Renal cortex interstitium (tissue), 15 donors: ENCODE measurements at places on chromosomes 11 and 22.

DNA sequence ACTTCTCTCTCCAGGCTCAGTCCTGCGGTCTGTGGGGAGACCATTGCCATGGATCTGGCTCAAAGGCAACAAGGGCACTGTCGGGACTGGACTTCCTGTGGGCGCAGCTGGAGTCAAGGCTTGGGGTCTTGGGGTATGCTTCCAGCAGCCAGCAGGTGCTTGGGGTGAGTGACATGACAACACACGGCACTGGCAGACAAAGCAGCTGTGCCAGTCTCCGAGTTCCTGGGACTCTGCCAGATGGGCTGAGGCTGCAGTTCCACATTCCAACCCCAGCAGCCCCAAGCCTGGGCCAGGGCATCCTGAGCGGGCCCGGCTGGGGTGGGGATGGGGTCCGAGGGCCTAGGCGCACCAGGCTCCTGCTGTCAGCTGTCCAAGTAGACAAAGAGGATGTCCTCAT, 12.3 kb downstream of the GUCD1 start:
- no peak for DNase-seq

DNA sequence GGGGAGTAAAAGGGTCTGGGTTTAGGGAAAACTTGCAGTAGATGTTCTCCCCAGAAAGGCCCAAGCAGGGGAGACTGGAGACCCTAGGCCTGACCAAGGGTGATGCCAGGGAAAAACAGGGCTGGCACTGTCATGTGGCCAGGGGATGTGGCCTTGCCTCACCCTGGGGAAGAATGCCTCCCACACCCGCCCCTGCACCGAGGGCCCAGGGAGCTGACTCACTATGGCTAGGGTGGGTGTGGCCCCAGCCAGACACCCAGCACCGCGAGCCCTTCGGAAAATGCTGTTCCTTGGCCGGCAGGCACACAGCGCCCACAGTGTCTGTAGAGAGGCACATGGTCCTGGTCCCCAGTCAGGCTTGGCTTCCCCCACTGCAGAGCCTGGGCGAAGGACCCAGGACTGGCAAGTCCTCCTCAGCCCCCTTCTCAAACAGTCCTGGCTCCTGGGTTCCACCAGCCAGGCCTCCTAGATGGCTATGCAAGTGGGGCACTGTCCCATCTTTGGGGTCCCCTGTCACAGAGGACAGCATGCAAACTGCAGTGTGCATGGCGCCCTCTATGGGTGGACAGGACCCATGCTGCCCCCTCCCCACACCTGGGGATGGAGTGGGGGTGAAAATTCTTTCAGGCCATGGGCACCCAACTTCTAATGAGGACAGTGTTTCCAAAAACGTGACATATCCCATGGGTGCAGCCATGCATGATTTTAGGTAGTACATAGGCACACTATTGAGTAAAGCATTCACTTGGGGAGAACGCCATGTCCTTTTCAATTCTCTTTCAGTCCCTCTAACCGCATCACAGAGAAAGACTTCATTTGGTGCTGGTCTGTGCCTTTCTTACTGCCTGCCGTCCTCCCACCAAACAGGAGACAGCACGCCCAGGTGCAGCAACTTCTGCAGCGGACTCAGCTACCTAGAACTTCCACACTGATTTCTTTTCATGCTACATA, 15.2 kb downstream of the TMPRSS5 start:
- DNase-seq, result no peak

- no peak for DNase-seq
These were observed 7.8 kb upstream of the PVALB start for GRCh38 chr22:36824655-36825054.

DNA sequence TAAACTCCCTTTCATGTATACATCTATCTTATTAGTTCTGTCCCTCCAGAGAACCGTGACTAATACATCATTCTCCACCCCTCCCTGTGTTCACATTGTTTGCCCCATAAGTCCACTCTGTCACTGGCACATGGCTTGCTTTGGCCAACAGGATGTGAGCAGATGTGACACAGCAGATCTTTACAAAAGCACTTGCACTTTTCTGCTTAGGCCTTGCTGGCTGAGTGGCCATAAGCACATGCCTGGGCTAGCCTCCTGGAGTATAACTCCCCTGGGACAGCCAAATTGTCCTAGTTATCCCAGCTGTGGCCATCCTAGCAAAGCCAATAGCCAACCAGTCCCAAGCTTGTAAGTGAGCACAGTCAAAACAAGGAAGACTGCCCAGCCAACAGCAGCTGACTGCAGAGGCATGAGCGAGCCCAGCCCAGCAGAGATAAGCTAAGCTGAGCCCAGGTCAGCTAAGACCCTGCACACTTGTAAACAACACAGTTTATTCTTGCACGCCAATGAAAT, 9.7 kb upstream of the RCN1 start:
- no peak for DNase-seq

DNA sequence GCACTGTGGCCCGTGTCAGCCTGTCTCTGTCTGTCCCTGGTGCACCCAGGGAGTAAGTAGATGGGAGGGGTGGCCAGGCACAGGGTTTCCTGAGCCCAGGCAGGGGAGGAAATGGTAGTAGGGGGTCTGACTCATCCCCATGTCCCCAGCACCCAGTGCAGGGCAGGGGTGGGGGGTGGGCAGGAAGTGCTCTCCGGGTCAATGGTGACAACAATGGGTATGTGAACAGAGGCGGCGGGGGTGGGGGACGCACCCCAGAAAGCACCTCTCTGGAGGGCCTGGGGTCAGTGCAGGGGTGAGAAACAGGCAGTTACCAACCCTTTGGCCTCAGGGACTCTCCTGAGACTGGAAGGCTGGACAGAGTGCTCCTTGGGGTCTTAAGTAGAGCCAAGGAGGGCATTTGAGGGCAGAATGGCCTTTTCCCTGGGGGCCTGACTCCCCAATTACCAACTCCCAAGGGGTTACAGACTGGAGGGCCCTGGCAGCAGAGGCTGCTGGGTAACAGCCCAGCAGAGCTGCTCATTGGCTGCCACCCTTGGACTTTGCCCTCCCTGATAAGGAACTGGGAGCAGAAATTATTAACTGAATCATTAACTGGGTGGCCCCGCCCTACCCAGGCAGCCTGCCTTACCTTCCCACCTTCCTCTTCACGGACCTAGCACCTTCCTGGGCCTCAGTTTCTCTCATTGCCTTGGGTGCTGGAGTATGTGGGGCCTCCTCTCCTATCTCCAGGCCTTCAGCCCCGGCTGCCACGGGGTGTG, 4.2 kb downstream of the MYRF start:
- no peak for DNase-seq

DNA sequence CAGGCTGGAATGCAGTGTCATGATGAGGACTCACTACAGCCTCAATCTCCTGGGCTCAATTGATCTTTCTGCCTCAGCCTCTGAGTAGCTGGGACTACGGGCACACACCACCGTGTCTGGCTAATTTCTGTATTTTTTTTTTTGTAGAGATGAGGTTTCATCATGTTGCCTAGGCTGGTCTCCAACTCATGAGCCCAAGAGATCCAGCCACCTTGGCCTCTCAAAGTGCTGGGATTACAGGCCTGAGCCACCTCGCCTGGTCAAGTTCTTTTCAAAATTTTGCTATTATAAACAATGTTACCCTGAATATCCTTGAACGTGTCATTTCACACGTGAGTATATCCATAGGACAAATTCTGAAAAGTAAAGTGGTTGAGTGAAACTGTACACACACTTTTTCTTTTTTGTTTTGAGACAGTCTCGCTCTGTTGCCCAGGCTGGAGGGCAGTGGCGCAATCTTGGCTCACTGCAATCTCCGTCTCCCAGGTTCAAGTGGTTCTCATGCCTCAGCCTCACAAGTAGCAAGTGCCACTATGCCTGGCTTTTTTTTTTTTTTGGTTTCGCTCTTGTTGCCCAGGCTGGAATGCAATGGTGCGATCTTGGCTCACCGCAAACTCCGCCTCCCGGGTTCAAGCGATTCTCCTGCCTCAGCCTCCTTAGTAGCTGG, 21.6 kb upstream of the EP300 start:
- no peak for DNase-seq

DNA sequence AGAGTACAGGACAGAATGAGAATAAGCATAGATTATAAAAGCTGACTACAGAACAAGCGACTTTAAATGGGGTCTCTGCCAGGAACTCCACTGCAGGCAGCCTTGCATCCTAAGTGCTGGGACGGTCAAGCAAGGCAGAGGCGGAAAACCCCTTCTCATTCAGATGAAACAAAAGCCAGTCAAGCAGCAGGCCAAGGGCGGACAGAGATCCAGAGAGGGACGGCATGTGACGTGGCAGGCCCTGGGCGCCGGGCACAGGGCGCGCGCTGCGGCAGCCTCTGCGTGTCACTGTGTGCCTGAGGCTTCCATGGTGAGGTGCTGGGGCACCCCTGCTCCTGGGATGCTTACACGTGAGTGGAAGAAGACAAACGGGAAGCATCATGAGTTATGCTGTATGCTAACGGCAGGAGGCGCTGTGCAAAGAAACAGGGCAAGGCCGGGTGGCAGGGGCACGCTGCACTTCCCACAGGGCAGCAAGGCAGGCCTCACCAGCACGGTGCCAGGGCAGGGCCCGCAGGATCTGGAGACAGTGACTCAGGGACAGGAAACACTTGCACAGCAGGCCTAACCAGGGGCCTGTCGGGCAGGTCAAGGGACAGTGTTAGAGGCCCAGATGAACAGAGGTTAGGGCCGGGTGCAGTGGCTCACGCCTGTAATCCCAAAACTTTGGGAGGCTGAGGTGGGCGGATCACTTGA, 6.2 kb downstream of the TOLLIP start:
- DNase-seq, result no peak
